ENCODE measurements at places on chromosomes 12 and 14.

DNA sequence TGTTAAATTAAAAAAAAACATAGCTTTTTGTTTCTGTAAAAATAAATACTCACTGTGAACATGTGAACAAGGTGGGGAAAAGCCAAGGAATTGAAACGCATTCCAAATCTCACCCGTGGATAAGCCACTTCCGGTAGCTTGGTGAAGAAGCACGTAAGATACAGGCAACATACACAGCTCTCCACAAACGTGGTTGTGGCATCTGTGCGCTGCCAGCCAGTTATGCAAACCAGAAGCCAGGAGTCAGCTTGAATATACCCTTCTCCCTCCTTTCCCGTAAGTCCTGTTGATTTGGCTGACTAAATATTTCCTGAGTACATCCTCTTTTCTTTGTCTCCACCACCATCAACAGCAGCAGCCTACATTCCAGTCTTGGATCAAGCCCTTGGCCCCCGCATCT lies 486.2 kb downstream of the VRK1 start:
- DNase-seq: peak; percentile 45

DNA sequence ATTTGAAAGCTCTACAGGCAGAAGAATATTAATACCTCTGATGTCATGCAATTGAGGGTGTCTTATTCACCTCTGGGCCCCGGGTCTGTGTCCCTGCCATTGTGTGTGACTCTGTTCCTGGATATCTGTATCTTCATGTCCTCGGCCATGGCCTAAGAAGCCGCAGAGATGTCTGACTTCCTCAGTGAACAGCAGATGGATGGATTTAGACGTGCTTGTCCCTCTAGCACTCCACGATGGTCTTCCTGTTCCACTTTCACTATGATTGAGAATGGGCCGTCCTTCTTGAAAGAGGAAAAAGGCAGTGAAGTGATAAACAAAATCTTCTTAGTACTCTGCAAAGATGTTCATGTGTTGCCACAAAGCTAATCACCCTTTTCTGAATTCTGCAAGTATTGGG lies 217.4 kb downstream of the SLC41A2 start:
- no peak for DNase-seq

DNA sequence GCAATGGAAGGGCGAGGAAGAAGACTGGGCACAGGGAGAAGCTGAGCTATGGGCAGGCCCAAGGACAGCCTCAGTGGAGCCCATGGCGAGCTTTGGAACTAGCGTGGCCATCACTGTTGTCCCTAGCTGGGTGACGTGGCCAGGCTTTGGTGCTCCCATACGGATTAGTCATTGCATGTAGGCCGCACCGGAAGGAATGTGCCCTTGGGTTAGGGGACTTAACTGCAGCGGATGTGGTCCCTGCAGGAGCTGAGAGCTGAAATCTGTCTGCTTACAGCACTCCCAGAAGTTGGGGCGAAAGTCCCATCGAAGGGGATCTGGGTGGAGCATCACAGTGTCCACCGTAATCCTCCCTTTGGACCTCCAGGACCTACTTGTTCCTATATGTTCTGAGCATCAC lies 133.7 kb downstream of the PAPOLA start:
- no peak for DNase-seq

- DNase-seq: no peak
Measured at GRCh38 chr14:79997509-79998208, 213.6 kb downstream of the DIO2 start.

- no peak for DNase-seq
Measured at GRCh38 chr12:91523831-91524230, 341.2 kb upstream of the DCN start.

- DNase-seq: no peak
Measured at GRCh38 chr14:92322516-92322915, 449 bp upstream of the SLC24A4 start.
